ENCODE measurements at places on chromosomes 7 and 10.
A peak's percentile ranks its signal among the peaks of the same experiment; 100 is the strongest.

- DNase-seq = no peak
These were observed 347.7 kb downstream of the POM121L12 start for GRCh38 chr7:53383131-53383530.

GRCh38 chr10:108031505-108031904 lies 867.0 kb upstream of the SORCS1 start:
- DNase-seq = no peak

- no peak for DNase-seq
These were observed 176.0 kb downstream of the EXOC4 start for GRCh38 chr7:133428876-133429275.

- no peak for DNase-seq
These were observed 45.5 kb upstream of the DDC start for GRCh38 chr7:50610521-50611277.

GRCh38 chr7:133948588-133948987 lies 178.6 kb upstream of the LRGUK start:
- no peak for DNase-seq

GRCh38 chr10:31623466-31623865 lies 304.4 kb downstream of the ZEB1 start:
- DNase-seq = no peak

GRCh38 chr10:78224602-78225001 lies 190.9 kb downstream of the RPS24 start:
- no peak for DNase-seq

DNA sequence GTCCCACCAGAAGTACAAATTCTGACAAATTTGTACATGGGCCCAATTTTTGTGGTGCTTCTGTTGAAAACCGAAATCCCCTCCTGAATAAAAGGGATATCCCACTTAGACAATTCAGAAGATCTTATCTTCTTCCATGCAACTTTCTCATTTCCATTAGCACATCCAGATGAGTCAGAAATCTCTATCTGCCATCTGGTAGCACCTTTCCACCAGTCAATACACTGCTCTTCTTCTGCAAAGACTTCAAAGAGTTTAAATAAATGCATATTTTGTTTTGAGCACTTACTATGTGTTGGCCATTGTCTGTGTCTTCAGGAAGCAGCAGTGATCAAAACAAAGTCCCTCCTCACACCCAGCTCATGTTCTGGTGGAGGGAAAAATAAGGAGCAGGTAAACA lies 12.7 kb upstream of the KLF6 start:
- no peak for DNase-seq

DNA sequence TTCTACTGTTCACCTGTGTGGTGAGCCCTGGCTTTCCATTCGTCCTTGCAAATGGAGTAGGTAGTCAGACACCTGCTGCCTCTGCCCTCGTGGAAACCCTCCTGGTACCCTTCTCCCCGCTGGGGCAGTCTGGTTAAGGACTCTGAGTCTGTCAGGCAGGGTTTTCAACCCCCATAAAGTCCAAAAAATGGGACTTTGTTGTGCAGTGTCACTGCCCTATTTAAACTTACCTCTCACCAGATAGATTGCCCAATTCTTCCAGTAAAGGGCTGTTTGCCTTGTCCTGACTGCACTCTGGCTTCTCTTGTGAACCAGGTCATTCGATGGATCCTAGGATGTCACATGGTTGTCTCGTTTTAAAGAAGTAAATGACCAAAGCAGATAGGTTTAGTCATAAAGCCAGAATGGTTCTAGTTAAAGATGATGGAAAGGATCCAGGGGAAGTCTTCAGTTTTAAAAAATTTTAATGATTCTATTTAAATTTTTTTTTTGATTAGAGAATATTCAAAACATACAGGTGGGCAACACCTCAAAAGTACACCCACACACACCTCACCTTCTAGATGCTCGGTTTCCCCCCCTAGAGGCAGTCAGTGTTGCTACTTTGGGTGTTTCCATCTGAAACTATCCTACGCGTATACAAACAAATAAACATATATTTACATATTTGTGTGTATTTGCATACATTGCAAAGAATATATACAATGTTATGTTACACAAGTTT lies 22.0 kb downstream of the TMEM176B start:
- no peak for DNase-seq

DNA sequence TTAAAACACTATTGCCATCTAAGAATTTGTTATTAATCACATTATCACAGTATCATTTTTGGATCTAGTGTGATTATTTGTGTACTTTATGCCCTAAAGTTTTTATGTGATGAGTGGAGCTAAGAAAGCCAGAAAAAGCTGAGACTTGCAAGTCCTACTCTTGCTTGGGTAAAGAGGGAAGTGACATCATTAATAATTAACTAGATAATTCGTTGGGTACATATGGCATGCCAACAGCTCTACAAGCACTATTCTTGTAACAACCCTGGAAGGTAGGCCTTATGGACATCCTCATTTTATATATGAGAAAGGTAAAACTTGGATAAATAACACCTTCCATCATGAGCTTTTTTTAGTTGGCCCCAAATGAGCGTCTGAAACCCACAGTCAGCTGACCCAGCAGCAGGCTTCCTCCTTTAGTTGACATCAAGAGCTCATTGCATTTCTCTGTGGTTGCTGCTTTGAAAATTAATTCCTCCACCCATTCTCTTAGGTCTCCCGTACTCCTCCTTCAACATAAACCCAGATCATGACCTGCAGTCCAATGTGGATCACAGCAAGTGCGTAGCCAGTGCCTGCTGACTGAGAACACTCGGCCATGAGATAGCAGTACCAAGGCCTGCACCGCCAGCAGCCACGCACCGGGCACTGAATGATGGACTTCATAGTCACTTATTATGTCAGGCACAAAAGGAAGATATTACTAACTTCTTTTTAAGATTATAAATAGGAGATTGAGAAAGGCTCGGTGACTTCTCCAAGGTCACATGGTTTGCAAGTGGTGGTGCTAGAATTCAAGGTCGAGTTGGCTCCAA lies 292.0 kb upstream of the AOAH start:
- DNase-seq = no peak

GRCh38 chr10:94111367-94111766 lies 117.6 kb downstream of the PLCE1 start:
- DNase-seq = no peak

- no peak for DNase-seq
These were observed 235.4 kb downstream of the HGF start for GRCh38 chr7:81534446-81534845.

- no peak for DNase-seq
These were observed 12.8 kb downstream of the ZMIZ2 start for GRCh38 chr7:44761207-44762161.

- no peak for DNase-seq
These were observed 11.7 kb downstream of the ORC5 start for GRCh38 chr7:104196161-104196560.

DNA sequence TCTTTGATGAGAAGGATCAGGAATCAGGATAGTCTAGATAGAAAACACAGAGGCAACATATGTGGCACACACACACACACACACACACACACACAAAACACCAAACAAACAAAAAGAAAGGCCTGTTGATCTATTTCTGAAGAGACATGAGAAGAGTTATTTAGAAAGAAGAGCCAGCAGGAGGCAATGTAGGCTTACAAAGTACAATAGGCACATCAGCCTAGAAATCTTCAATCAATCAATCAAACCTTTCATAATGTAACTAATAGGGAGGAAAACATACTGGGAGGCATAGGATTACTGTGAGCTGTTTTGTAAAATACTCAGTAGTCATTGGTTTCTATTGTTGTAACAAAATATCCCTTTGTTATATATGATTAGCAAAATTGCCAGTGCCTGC lies 47.3 kb upstream of the TES start:
- no peak for DNase-seq

DNA sequence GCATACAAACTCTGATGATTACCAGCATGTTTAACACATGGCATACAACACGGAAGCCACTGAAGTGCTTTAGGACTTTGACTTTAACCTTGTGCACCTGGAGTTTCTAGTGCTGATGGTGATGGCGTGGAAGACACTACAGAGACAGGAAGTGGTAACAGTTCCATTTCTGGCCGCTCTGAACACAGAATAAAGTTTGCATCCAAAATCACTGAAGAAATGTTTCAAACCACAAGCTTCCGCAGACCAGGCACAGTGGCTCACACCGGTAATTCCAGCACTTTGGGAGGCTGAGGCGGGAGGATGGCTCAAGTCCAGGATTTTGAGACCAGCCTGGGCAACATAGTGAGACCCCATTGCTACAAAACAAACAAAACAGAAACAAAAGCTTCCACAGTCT lies 40.3 kb upstream of the TNPO3 start:
- no peak for DNase-seq

GRCh38 chr7:139561-140243 lies 52.7 kb upstream of the FAM20C start:
- DNase-seq = no peak

- no peak for DNase-seq
These were observed 79.6 kb downstream of the SH3PXD2A start for GRCh38 chr10:103775776-103776175.

DNA sequence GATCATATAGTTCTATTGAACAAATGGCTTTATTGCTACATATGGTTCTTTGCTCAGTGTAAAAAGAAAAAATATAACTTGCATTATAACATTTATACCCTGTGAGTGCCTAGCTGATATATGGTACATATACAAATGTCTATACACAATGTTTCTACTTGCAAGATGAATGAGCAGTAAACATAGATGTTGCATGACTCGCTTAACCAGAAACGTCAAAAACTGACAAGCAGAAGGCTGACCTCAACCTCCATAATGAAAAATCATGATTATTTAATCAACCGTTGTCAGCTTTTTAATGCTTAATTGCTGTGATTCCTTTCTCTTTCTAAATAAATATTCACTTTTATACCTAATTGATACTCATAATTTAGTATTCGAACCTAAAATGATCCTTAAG lies 183.3 kb downstream of the PTN start:
- DNase-seq = no peak

GRCh38 chr7:2698581-2699288 lies 10.7 kb downstream of the AMZ1 start:
- no peak for DNase-seq

DNA sequence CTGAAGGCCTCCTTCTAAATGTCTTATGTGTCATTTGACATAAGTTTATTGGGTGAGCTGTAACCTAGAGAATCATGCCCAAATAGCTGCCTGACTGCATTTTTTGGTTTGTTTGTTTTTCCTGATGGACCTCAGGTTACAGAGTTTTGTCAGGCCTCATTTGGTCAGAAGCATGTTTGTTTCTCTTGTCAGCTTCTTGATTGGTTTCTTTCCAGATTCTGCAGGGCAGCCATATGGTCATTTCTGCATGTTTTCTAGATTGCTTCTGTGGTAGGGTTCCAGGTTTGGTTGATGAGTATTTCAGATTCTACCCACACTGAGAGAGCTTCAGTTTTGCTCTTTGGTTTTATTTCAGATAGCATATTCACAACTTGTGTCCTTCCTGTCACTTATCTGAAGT lies 28.0 kb downstream of the GLCCI1 start:
- no peak for DNase-seq

DNA sequence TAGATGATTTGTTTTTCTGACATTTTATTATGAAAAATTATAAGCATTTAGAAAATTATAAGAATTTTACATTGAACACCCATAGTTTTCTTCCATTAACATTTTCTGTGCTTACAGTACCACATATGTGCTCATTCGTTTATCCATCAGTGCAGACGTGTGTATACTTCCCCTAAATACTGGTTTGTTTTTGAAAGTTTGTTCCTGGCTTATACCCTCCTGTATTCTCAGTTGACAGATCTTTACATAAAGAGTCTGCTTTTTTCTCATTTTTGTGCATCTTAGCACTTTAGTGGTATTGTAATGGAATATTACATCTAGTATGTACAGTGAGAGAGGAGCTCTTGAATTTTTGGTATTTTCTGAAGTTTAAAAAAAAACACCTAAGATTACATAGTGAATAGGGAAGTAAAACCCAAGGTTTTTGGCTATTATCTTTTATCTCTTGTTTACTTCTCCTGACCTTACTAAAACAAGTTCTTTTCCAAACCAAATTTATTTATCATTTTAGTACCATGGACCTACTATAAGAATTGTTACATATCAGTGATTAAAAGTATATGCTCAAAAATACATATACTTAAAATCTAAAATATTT lies 8.1 kb downstream of the DLD start:
- no peak for DNase-seq

DNA sequence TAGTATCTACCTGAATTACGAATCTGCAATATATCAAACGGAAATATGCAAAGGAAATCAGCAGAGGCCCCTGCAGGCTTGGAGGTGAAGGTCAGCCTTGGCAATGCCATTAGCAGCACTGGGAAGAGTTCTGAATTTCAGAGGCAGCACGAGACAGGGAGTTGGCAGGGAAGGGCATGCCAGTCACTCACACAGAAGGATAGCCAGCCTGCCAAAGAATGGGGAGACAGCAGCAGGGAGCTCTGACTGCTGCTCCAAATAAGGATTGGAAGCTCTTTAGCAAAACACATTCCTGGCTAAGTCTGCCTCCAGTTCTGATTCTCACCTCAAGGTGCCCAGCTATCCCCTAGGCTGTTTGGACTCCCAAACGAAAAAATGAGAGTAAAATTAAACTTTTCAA lies 188.0 kb downstream of the PDE1C start:
- DNase-seq = peak; percentile 69

DNA sequence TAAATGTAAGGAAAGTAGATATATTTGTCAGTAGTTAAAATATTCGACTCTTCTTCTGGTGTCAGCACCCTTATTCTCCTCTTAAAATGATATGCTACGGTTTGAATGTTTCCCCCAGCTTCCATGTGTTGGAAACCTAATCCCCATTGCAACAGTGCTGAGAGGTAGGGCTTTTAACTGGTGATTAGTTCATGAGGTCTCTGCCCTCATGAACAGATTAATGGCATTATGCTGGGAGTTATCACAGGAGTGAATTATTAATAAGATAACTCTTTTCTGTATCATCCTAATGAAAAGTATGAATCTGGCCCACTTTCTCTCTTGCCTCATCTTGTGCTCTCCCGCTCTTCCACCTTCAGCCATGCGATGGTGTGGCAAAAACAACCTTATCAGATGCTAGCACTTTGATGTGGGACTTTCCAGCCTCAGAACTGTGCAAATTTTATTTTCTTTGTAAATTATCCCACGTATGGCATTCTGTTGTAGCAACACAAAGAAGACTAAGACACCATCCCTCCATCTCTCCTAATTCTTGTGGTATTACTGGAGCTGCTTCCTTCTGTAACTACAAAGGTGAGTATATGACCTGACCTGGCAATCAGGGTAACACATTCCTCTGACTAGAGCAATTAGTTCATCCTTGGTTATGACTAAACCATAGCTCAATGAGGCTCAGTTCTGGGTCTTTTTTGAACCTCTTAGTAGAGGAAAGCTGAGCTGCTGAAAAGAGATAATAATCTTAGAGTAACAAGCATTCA lies 171.1 kb upstream of the TMEM196 start:
- DNase-seq = no peak

DNA sequence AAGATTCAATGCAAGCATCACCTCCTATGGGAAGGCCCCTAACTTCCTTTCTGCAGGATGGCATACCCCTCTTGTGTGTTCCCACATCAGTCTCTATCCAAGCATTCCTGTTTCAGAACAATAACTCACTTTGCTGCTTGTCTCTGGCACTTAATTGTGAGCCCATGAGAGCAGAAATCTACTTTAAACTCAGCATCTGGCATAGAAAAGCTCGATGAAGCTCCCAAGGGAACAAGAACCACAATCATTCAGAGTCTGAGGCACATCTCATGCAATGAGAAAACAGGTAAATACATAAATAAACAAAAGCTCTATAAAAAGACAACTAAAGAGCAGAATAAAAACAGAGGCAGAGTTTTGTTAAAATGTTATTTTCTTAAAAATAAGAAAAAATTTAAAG lies 66.2 kb downstream of the VPS41 start:
- DNase-seq = no peak

All from anterior cingulate cortex (tissue), 58 donors.